ENCODE measurements at places on chromosomes 7 and 10.

DNA sequence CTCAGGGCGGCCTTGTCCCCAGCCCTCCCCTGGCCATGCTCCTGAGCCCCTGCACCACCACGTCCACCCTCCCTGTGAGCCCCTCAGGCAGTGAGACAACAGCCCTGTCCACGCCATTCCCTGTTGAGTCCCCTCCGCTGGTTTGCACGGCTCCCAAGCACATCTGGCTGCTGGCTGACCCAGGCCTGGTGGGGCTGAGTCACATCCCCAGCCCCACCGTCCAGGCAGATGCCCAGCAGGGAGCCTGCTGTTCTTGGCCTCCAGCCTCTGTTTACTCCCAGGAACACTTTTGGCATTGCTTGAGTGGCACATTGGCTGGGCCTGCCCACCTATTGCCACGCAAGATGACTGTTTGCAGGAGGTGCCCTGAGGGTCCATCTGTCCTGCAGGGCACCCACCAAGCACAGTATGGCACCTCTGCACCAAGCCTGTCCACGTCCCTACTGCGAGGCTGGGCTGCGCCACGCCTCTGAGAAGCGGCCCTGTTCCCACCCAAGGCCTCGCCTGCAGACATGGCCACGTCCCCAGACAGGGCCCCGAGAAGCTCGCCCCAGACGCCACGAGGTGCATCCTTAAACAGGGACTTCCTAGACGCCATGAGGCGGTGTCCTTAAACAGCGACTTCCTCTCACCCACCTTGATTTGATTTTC lies 48.4 kb upstream of the INPP5A start:
- H3K4me3 ChIP-seq, result no peak overlapping the region
- H3K4me1 ChIP-seq, result no peaks in the 10 kb centered on the region
- DNase-seq, result no peak

DNA sequence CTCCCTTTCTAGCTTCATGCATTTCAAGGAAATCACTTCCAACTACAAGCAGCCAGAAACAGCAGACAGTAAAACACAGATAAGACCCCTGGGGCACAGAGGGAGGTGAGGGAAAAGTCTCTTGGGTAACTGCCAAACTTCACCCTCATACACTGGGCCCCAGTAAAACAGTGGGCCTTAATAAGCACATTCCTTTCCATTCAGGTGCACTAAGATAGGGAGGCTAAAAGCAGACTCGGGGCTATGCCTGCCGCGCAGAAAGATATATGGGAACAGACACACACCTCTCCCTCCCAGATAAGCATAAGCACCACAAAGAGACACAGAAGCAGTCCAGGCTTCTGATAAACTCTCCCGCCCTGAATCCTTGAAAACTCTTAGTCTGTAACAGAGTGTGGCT lies 117.0 kb downstream of the TYW1B start:
- H3K27me3 ChIP-seq, result no peaks in the 10 kb centered on the region
- no peaks in the 10 kb centered on the region for H3K36me3 ChIP-seq
- H3K4me3 ChIP-seq, result no peak overlapping the region
- H3K27ac ChIP-seq, result no peak overlapping the region
- no peak for DNase-seq
- H3K4me1 ChIP-seq, result no peaks in the 10 kb centered on the region

- H3K27me3 ChIP-seq, result no peaks in the 10 kb centered on the region
- DNase-seq, result no peak
- H3K4me1 ChIP-seq, result no peaks in the 10 kb centered on the region
- H3K36me3 ChIP-seq, result no peaks in the 10 kb centered on the region
- H3K4me3 ChIP-seq, result no peak overlapping the region
Measured at GRCh38 chr7:68807666-68808065, 790.6 kb upstream of the AUTS2 start.

DNA sequence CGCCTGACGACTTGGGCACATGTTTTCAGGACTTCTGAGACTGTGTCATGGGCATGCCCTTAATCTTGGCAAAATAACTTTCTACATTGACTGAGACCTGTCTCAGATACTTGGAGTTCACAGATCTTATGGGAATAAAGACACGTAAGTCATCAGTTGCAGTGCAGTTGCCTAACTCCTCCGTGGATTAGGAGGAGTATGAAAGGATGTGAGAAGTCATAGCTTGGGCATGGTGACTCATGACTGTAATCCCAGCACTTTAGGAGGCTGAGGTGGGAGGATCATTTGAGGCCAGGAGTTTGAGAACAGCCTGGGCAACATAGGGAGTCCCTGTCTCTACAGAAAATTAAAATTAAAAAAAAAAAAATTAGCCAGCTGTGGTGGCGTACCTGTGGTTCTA lies 49.6 kb downstream of the EXOC6 start:
- peaks cover 5% of the 10 kb centered on the region for H3K4me1 ChIP-seq
- DNase-seq, result no peak
- no peak overlapping the region for H3K4me3 ChIP-seq
- H3K36me3 ChIP-seq, result peaks cover 4% of the 10 kb centered on the region
- no peak overlapping the region for H3K27ac ChIP-seq

DNA sequence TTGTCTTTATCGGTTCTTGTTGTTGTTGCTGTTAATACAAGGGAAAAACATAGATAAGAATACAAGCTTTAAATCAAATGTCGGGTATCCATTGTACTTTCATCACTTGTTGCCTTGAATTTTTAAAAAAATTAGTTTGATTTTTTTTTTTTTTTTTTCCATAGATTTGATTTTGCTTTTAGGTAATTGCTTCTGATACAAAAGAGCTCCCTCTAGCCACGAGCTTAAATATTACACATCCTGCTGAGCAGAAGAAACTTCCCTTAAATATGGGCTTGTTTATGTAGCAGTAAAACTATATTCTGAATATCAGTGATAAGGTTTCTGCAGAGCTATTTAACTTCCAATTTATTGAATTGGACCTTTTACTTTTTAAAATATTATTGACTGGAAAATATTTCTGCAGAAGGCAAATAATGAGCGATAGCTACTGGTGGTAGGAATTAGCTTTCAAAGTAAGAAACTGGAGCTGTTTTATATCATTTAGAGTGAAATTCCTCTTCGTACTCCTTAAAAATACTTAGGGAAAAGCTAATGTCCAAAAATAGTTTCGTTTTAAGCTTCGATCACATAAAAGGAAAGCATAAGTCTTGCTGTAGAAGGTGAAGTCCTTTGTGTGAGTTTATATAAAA lies 216.9 kb downstream of the POLR1F start:
- H3K27me3 ChIP-seq, result no peaks in the 10 kb centered on the region
- no peak overlapping the region for H3K4me3 ChIP-seq
- no peak for DNase-seq
- H3K27ac ChIP-seq, result no peak overlapping the region

GRCh38 chr10:133306941-133307379 lies 1.7 kb downstream of the TUBGCP2 start:
- no peak for DNase-seq
- H3K27ac ChIP-seq, result peak overlapping the region; percentile 99
- peaks cover 32% of the 10 kb centered on the region for H3K36me3 ChIP-seq
- H3K27me3 ChIP-seq, result no peaks in the 10 kb centered on the region
- H3K4me1 ChIP-seq, result peaks cover 31% of the 10 kb centered on the region
- H3K4me3 ChIP-seq, result no peak overlapping the region

DNA sequence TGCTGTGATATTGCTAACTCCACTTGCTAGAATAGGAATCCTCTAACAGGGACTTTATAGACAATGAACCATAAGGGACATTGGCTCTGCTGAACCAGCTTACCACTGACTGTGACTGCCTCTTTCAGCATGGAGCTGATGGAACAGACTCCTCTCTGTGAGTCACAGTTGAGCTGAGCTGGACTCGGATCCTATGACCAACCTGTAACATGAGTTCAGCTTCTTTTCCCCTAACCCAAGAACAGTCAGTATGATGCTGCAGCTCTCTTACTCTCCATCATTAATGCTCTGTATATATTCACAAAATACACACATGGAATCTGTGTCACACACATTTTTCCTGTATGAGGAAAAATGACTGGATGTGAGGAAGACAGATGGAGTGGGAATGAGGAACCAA lies 177.9 kb upstream of the BET1 start:
- no peak for DNase-seq
- no peaks in the 10 kb centered on the region for H3K4me1 ChIP-seq
- no peak overlapping the region for H3K4me3 ChIP-seq
- no peaks in the 10 kb centered on the region for H3K27me3 ChIP-seq
- no peak overlapping the region for H3K27ac ChIP-seq

- H3K36me3 ChIP-seq, result no peaks in the 10 kb centered on the region
- no peak overlapping the region for H3K4me3 ChIP-seq
- peaks cover 55% of the 10 kb centered on the region for H3K27me3 ChIP-seq
- H3K27ac ChIP-seq, result no peak overlapping the region
Measured at GRCh38 chr7:20798081-20798693, 11.5 kb upstream of the SP8 start.

GRCh38 chr10:78830062-78830975 lies 238.4 kb upstream of the ZMIZ1 start:
- H3K36me3 ChIP-seq, result no peaks in the 10 kb centered on the region
- no peaks in the 10 kb centered on the region for H3K27me3 ChIP-seq
- DNase-seq, result no peak

GRCh38 chr10:74906611-74907198 lies 80.3 kb downstream of the KAT6B start:
- no peak for DNase-seq
- H3K4me1 ChIP-seq, result no peaks in the 10 kb centered on the region
- H3K36me3 ChIP-seq, result no peaks in the 10 kb centered on the region
- no peak overlapping the region for H3K27ac ChIP-seq
- no peak overlapping the region for H3K4me3 ChIP-seq
- no peaks in the 10 kb centered on the region for H3K27me3 ChIP-seq

DNA sequence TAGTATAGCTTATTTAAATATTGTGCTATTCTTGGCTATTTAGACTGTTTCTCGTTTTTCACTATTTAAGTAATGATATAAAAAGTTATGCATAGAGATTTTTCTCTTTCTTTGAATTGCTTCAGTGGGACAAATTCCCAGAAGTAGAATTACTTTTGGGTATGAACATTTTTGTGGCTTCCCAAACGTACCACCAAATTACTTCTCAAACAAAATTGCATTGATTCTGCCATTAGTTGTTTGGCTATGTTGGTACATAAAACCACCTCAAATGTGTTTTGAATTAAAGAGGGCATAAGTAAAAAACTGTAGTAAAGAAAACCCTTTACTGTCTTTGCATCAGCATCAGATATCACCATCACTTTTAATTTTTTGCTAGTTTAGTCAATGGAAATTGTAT lies 31.0 kb downstream of the AKR1B1 start:
- no peaks in the 10 kb centered on the region for H3K27me3 ChIP-seq
- peaks cover 12% of the 10 kb centered on the region for H3K4me1 ChIP-seq
- no peaks in the 10 kb centered on the region for H3K36me3 ChIP-seq
- no peak for DNase-seq

DNA sequence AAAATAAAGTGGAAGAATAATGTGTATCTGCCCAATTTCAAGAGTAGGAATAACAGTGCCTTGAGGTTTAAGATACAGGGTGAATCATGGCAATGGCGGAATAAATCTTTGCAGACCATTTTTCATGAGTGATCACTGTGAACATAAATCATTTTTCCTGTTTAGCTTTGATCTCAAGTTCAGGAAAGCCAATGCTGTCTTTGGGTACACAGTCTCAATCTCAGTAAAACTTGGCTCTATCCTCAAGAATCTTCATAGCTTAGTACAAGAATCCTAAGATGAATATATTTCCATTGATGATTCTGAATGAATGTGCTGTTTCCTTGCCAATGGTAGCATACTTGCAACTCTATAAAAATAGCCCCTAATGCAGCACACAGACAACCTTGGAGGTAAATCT lies 6.8 kb downstream of the NAMPT start:
- no peak overlapping the region for H3K4me3 ChIP-seq
- H3K27me3 ChIP-seq, result no peaks in the 10 kb centered on the region
- no peak for DNase-seq
- H3K36me3 ChIP-seq, result peaks cover 11% of the 10 kb centered on the region
- no peaks in the 10 kb centered on the region for H3K4me1 ChIP-seq

GRCh38 chr7:78140109-78140508 lies 341.5 kb downstream of the PHTF2 start:
- H3K4me3 ChIP-seq, result no peak overlapping the region
- no peak for DNase-seq
- peaks cover 3% of the 10 kb centered on the region for H3K27me3 ChIP-seq
- H3K36me3 ChIP-seq, result no peaks in the 10 kb centered on the region

DNA sequence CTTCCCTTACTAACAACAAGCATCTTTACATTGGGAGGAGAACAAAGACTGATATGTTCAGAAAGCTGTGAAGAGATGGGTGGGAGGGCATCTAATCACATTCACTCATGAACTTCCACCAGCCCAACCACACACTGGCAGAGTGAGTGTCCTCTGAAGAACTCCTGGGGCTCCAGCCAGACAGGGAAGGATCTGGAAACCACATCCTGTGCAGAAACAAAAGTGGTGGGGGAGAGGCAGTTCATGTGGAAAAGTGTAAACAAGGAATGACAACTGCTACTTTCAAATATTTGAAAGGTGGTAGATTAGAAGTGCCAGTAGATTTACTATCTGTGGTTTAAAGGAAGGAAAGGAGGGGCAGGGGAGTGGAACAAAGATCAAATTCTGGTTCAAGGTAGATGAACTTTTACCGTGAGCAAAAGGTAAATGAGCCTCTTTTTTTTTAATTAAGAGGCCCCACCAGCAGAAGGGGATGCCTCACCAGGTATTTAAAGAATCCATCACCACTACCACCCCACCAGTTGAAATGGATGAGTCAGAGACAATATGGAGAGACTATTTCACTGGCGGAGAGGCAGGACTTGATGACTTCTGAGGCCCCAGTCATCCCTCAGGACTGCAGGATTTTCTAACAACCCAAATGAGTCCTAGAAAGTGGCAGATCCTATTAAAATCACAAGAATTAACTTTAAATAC lies 34.5 kb downstream of the GOT1 start:
- H3K4me3 ChIP-seq, result no peak overlapping the region
- H3K27me3 ChIP-seq, result no peaks in the 10 kb centered on the region
- no peak overlapping the region for H3K27ac ChIP-seq
- peaks cover 25% of the 10 kb centered on the region for H3K36me3 ChIP-seq
- no peak for DNase-seq

GRCh38 chr10:31142026-31142425 lies 110.4 kb upstream of the ZNF438 start:
- no peaks in the 10 kb centered on the region for H3K27me3 ChIP-seq
- no peaks in the 10 kb centered on the region for H3K36me3 ChIP-seq
- H3K4me3 ChIP-seq, result no peak overlapping the region
- DNase-seq, result no peak
- peaks cover 7% of the 10 kb centered on the region for H3K4me1 ChIP-seq
- no peak overlapping the region for H3K27ac ChIP-seq

GRCh38 chr7:121484089-121484763 lies 88.1 kb upstream of the FAM3C start:
- H3K36me3 ChIP-seq, result no peaks in the 10 kb centered on the region
- no peak for DNase-seq
- no peak overlapping the region for H3K27ac ChIP-seq
- no peak overlapping the region for H3K4me3 ChIP-seq
- H3K4me1 ChIP-seq, result no peaks in the 10 kb centered on the region
- no peaks in the 10 kb centered on the region for H3K27me3 ChIP-seq

- H3K27ac ChIP-seq, result no peak overlapping the region
- H3K4me3 ChIP-seq, result no peak overlapping the region
- DNase-seq, result peak; percentile 79
- no peaks in the 10 kb centered on the region for H3K4me1 ChIP-seq
Measured at GRCh38 chr10:9010093-9010492, 955.6 kb downstream of the GATA3 start.

GRCh38 chr7:6398943-6399342 lies 48.8 kb downstream of the DAGLB start:
- no peak for DNase-seq
- H3K36me3 ChIP-seq, result peaks cover 31% of the 10 kb centered on the region
- H3K4me1 ChIP-seq, result peaks cover 52% of the 10 kb centered on the region
- no peak overlapping the region for H3K27ac ChIP-seq

Data from natural killer cell (primary cell).